ENCODE measurements at places on chromosomes 4 and X.
A peak's percentile ranks its signal among the peaks of the same experiment; 100 is the strongest.

DNA sequence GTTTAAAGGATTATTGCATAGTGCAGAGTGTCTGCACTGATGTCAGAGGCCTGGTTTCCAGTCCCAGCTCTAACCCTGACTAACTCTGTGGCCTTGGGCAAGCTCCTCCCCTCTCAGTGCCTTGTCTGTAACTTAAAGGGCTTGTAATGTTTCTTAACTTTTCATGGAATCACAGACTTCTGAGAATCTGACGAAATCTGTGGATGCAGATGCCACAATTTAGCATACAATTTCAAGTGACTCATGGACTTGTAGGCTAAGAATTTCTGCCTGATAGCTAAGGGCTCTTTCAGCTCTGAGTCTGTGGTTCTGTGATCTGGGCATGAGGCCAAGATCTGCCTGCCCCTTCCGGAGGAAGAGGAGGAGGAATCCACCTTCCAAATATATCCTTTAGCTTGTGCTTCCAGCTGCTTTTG is 236.9 kb downstream of the AR start:
- H3K4me1 ChIP-seq, result no peaks in the 10 kb centered on the region
- no peak overlapping the region for H3K27ac ChIP-seq
- H3K36me3 ChIP-seq, result no peaks in the 10 kb centered on the region
- H3K27me3 ChIP-seq, result no peaks in the 10 kb centered on the region
- no peak for DNase-seq
- no peak overlapping the region for H3K4me3 ChIP-seq

DNA sequence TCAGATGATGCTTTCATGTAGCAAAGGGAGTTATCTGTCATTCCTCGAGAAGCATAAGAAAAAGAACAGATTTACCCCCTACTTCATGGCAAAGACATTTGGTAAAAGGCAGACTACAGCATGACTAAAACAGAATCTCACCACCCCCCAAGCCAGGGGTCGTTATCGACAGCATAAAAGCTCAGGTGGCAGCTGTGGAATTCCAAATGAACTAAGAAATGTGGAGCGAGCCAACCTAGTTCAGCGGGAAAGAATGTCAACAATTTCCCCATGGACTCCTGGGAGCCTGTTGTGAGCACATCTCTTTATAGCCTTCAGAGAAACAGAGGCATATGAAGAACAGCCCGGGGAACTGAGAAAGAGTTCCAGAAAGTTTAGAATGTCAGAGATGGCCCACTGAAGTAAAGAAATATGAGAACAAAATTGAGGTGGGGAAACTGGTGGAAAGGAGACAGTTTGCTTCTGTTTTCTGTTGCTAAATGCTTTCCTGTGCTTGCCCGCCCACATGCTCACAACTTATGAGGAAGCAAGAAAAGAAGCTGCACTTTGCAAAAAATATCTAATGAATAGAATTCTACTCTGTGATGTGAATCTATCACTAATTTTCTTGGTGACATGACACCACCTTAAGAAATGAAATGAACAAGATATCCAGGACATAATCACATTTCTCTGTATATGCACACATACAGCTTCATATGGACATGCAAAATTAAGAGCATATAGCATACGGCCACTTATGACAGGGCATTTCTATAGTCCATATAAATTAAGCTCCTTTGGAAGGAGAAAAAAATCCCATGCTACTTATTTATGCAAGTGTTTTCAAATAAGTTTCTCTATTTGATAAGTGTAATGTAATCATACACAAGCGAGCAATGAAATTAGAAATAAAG is 135.3 kb upstream of the MID1 start:
- H3K27me3 ChIP-seq, result no peaks in the 10 kb centered on the region
- peak overlapping the region; percentile 98 for H3K27ac ChIP-seq
- DNase-seq, result peak; percentile 31

DNA sequence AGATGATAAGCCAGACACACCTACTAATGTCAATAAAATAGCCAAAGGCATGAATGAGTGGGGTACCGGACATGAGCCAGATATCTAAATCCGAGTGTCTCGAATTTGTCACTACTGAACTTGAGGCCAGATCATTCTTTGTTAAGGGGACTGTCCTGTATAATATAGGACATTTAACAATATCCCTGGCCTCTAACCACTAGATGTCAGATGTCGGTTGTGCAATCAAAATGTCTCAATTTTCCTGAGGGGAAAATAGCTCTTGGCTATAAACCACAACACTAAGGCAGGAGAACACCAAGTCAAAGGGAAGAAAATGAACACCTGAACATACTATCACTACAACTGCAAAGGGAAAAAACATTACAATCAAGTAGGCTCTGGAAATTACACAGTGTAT is 154.5 kb downstream of the GPM6A start:
- no peak overlapping the region for H3K4me3 ChIP-seq
- DNase-seq, result no peak
- no peaks in the 10 kb centered on the region for H3K36me3 ChIP-seq
- no peaks in the 10 kb centered on the region for H3K4me1 ChIP-seq
- H3K27ac ChIP-seq, result no peak overlapping the region

GRCh38 chr4:158578476-158578875 is 56.8 kb downstream of the RXFP1 start:
- H3K4me1 ChIP-seq, result peaks cover 53% of the 10 kb centered on the region
- H3K4me3 ChIP-seq, result no peak overlapping the region
- H3K27me3 ChIP-seq, result peaks cover 45% of the 10 kb centered on the region
- no peak for DNase-seq

- no peak overlapping the region for H3K4me3 ChIP-seq
- DNase-seq, result no peak
- H3K27me3 ChIP-seq, result peaks cover 4% of the 10 kb centered on the region
- H3K27ac ChIP-seq, result no peak overlapping the region
- H3K36me3 ChIP-seq, result no peaks in the 10 kb centered on the region
Observed at GRCh38 chr4:124322234-124323065, 390.1 kb downstream of the ANKRD50 start.

DNA sequence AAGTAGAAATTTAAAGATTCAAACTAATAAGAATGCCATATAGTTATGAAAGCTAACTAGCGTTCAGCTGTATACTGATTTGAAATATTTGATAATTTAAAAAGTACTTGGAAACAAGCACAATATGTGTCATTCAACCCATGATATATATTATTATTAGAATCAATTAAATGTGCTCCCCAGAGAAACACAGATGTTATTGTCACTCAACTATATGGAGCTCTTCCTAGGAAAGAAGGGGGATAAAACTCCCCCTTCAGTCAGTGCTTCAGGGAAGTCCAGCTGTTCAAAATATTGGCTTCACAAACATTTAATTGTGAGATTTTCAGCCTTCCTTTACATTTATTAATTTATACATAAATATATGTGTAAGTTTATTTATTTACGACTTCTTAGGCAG is 135.9 kb downstream of the SLC4A4 start:
- no peak overlapping the region for H3K27ac ChIP-seq
- H3K36me3 ChIP-seq, result no peaks in the 10 kb centered on the region
- H3K27me3 ChIP-seq, result no peaks in the 10 kb centered on the region
- no peak for DNase-seq
- no peak overlapping the region for H3K4me3 ChIP-seq
- no peaks in the 10 kb centered on the region for H3K4me1 ChIP-seq

- 0 out of 2 replicates have a peak, but pooled peaks cover 2% of the 10 kb centered on the region for H3K36me3 ChIP-seq
- no peaks in the 10 kb centered on the region for H3K27me3 ChIP-seq
- H3K4me1 ChIP-seq, result peaks cover 4% of the 10 kb centered on the region
- no peak overlapping the region for H3K27ac ChIP-seq
- no peak for DNase-seq
Observed at GRCh38 chrX:41265615-41266014, 68.3 kb upstream of the DDX3X start.

- DNase-seq, result no peak
- H3K27me3 ChIP-seq, result no peaks in the 10 kb centered on the region
- no peak overlapping the region for H3K4me3 ChIP-seq
- H3K27ac ChIP-seq, result peak overlapping the region; percentile 79
- H3K4me1 ChIP-seq, result peaks cover 77% of the 10 kb centered on the region
Observed at GRCh38 chr4:112858751-112859150, 190.7 kb upstream of the ANK2 start.

- no peaks in the 10 kb centered on the region for H3K36me3 ChIP-seq
- no peak overlapping the region for H3K27ac ChIP-seq
- H3K27me3 ChIP-seq, result no peaks in the 10 kb centered on the region
- peaks cover 7% of the 10 kb centered on the region for H3K4me1 ChIP-seq
- no peak overlapping the region for H3K4me3 ChIP-seq
- DNase-seq, result no peak
Observed at GRCh38 chrX:39309721-39310152, 508.5 kb downstream of the MID1IP1 start.

DNA sequence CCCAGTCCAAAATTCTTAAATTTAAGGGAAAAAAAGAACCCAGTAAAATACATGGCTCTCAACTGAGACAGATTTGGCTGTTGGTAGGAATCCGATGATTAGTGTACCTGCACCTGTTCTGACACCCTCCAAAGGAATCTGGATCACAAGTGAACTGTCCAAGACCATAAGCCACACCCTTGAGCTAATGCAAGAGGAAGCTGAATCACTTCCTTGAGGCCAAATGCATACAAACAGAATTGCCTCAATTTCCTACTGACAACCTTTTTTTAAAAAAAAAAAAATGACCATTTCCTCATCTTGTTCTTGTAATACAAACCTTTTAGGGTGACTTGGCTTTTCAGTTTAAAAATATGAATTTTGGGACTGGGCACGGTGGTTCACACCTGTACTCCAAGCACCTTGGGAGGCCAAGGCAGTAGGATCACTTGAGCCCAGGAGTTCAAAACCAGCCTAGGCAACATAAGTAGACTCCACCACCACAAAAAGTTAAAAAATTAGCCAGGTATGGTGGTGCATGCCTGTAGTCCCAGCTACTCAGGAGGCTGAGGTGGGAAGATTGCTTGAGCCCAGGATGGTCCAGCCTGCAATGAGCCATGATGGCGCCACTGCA is 10.7 kb upstream of the FBXL5 start:
- no peak overlapping the region for H3K4me3 ChIP-seq
- H3K4me1 ChIP-seq, result no peaks in the 10 kb centered on the region
- H3K27me3 ChIP-seq, result no peaks in the 10 kb centered on the region
- no peak overlapping the region for H3K27ac ChIP-seq
- no peak for DNase-seq

DNA sequence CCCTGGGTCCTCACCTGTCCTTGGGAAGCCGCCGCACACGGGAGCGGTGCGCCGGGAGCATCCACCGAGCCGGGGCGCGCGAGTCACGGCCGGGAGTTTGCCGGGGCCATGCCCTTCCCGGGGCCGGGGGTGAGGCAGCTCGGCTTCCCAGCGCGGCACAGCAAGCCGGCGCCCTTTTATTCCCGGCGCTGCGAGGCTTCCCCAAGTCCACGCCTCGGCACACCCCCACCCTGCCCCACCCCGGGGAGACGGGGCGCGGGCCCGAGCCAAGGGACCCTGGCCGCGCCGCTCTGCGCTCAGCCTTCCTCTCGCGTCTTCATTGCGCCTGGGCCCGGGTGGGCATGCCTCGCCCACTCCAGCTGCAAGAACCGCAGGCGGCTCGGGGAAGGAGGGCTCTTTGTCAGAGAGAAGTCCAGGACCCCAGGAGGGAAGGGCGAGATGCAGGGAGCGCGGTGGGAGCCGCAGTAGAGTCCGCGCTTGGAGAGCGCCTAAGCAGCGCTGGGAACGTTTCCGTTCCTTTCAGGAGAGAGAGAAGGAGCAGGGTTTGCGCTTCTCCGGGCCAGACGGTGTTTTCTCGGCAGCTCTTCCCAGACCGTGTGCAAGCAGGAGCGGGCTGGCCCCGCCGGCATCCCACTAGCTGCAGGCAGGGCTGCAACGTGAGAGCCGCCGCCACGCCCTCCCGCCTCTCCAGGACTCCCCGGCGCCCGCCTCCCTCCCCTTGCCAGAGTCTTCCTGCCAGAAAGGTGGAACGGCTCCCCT is at the start of gene MXRA5:
Gene MXRA5 (minus strand): TSS at position 152 of the 759 bp plus-strand sequence. CDS start 2,819 bp downstream, outside the sequence.
- peaks cover 55% of the 10 kb centered on the region for H3K27me3 ChIP-seq
- peaks cover 8% of the 10 kb centered on the region for H3K4me1 ChIP-seq
- DNase-seq, result peak; percentile 62
- peak within 1 kb of the TSS; percentile 76 for H3K4me3 ChIP-seq
- H3K27ac ChIP-seq, result no peak within 1 kb of the TSS
- peaks cover 3% of the 10 kb centered on the region for H3K36me3 ChIP-seq

DNA sequence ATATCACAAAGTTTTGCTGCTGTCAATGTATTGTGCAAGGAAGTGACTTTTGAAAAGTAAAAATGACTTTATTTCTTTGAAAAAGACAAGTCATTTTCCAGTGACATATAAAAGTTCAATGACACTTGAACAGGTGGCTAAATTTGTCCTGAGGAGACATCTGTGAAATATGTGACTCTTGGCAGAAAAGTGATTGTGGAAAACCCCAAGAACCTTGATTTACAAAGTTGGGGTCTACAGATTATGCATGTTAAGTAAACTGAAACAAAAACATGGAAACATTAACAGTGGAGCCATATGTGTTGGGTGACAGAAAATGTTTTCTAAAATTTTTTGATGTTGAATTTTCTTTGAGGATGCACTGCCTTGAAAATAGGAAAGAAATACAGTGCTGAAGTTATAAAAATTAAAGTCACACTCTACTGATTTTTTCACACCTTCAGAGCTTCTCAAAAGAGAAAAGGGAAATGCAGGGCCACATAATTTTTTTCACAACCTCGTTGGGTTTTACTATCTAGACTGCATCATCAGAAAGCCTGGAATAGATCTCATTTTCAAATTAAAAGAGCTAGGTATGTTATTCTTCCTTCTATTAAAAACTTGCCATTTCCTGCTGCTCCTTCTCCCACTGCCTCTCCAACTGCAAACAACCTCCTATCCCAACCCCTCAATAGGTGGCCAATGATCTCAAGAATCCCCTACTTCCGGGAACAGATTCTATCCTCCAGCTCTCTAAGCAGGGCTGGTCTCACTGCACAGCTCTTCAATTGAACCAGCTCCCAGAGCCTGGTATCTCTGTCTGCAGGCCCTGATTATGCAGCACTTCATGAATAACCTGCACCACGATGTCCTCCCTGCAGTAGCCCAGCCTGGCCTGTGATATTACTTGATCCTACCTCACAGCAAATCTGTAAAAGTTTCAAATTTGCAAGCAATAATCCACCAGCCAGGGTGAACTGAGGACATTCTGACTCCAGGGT is 570.8 kb upstream of the CPEB2 start:
- H3K36me3 ChIP-seq, result peaks cover 15% of the 10 kb centered on the region
- no peak overlapping the region for H3K27ac ChIP-seq
- peaks cover 7% of the 10 kb centered on the region for H3K4me1 ChIP-seq
- H3K27me3 ChIP-seq, result 0 out of 2 replicates have a peak, but pooled peaks cover 3% of the 10 kb centered on the region
- DNase-seq, result no peak
- no peak overlapping the region for H3K4me3 ChIP-seq

DNA sequence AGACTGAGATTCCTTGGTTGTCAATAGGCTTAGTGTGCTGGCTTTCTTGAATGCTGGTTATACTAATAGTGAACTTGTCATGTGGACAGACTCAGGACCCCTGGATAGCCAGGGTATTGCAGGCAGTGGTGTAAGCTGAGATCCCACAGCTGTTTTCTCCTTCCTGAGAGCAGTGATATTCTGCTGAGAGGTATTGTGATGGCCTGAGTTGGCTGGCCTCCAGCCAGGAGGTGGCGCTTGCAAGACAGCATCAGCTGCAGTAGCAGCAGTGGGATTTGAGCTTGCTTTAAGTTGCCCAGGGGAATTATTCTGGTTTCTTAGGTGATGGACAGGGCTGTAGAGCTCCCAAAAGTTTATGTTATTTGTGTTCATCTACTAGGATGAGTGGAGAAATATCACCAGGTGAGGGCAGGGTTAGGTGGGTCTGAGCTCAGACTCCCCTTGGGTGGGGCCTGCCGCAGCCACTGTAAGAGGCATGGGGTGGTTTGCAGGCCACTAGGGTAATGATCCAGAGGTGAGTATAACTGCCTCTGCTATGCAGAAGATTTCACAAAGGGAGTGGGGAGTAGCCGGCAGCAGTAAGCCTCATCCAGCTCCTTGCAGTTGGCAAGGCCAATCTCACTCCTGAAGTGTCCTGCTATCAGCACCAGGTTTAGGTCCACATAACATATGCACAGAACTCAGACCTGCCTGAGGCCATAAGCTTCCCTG is 66.2 kb downstream of the IL15 start:
- no peaks in the 10 kb centered on the region for H3K36me3 ChIP-seq
- H3K4me1 ChIP-seq, result peaks cover 6% of the 10 kb centered on the region
- peak; percentile 44 for DNase-seq

Data from WTC11 (cell line).